Lung microvascular endothelial cell (primary cell): ENCODE measurements at places on chromosomes 2 and 18. TPM values are rescaled to one million over a fixed set of nuclear protein-coding genes. Genes with fewer than 3 reads are reported as not detected.

DNA sequence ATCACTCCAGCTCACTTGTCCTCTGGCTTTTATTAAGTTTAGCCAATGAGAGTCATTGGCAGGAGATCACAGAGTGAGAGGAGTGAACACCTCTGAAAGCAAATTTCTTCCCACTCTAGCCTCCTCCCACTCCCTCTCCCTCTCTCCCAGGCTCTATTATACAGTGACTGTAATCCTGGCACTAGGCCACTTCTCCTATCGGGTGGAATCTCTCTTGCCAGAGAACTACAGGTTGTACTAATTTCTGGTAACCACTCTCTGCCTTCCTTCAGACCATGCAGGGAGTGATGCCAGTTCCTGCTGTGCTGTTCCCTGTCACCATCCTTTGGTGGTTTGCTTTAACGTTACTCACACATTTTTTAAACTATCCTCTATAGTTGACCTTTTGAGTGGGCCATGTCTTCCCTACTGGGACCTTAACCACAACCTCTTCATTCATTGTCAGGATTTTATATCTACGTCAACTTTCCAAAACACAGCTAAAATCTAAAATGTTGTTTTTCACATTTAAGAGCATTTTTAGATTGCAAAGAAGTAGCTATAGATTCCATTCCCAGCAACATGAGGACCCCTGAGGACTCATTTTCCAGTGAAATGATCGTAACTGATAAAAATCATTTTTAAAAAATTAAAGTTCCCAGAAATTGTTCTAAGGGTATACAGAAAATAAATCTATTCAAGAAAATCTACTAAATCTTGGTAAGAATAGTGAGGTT lies 217.1 kb downstream of the MREG start:
- DNase-seq = peak; percentile 63

GRCh38 chr2:105725388-105725787 lies 19.3 kb upstream of the NCK2 start:
- no peak for DNase-seq

DNA sequence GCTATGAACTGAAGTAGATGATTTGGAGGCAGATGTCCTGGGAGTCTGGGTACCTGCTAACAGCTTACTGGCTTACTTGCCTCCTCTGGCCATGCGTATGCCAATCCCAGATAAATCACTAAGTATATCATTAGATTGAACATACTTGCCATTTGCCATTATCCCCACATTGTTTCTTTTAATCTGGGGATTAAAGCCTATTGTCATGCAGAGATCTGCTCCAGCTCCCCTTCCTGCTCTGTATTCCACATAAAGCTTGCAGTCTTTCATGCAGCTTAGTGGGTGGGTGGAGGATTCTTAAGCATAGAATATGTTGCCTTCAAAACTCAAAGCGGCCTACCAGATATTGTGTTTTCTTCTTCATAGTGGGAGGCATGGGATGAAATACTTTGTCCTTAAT lies 311.8 kb upstream of the MMADHC start:
- DNase-seq = no peak

DNA sequence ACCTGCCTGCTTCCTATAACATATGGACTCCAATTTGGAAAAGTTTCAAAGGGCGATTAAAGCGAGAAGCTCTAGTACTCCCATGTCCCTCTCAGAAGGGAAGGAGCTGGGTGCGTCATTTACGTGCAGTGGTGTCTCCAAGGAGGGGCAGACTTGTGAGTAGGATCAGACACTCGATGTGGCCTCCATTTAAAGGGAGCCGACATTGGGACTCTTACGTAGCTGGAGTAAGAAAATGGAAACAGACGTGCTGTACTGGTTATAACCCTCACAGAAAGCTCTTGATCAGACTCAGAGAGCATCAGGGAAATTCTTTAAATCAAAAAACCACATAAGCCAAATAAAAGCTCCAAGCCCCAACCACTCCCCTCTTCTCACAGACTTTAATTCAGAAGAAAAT lies 198.5 kb downstream of the KLHL29 start:
- DNase-seq = no peak

DNA sequence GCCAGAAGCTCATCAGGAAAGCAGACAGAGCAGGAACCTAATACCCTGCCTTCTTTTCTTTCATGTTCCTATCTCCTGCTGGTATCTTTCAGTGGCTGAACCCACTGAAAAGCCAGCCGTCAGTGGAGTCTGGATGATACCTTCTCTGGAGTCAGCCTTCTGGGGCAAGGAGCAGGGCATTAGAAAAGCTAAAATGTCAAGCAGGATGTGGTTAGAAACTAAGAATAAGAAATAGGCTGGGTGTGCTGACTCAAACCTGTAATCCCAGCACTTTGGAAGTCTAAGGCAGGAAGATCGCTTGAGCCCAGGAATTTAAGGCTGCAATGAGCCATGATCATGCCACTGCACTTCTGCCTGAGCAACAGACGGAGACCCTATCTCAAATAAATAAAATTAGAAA lies 642.0 kb upstream of the FSHR start:
- DNase-seq = no peak

DNA sequence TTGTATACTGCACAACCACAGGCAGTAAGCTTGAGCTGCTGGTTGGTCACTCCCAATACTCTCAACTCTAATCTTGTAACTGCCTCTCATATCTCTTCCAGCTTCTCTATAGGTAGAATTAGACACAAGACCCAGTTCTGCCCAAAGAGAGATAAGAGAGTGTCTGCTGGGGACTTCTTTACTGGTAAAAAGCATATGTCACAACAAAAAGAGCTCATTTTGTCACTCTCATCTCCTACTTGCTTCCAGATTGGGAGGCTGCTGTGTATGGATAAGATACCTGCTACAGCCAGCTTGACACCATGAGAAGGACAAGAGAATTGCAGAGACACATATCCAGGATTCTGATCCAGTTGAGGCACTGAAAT lies 165.2 kb downstream of the PTH2R start:
- no peak for DNase-seq

DNA sequence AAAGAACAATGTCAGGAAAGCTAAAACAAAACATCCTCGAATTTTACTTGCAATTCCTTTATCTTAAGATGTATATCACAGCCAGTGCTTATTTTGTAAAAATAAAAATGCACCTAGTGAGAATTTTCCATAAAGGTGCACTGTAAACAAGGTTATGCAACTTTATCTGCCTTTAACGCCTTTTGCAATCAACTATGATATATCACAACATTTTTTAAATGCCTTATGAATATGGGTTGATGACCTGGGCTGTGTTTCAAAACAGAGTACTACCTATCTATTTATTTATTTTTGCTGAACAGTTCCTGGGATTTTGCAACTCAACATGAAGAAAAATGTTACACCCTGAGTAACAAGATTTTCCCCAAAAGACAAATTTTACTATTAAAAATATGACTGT lies 869.8 kb downstream of the CPS1 start:
- DNase-seq = no peak

DNA sequence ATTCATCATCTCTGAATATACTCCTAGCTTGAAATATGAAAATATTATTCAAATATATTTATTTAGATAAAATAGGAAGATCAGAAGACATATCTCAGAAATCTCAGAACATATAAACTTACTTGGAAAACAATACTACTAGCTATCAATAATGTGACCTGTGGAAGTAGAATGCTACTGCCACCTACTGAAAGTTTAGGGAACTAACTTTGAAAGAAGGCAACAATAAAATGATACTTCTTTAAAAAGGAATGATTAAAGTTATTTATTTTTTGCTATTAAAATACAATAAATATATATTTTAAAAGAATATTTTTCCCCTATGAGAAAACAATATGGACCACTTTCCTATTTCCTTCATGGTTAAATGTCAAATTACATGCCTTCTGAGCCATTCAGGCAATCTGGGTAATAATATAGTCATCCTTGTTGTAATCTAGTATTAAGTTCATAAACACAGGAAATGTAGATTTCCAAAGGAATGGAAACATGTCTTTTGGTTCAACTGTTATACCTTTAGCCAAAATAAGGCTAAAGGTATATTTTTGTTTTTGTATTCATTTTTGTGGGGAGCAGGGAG lies 26.0 kb downstream of the ACADL start:
- DNase-seq = peak; percentile 52

DNA sequence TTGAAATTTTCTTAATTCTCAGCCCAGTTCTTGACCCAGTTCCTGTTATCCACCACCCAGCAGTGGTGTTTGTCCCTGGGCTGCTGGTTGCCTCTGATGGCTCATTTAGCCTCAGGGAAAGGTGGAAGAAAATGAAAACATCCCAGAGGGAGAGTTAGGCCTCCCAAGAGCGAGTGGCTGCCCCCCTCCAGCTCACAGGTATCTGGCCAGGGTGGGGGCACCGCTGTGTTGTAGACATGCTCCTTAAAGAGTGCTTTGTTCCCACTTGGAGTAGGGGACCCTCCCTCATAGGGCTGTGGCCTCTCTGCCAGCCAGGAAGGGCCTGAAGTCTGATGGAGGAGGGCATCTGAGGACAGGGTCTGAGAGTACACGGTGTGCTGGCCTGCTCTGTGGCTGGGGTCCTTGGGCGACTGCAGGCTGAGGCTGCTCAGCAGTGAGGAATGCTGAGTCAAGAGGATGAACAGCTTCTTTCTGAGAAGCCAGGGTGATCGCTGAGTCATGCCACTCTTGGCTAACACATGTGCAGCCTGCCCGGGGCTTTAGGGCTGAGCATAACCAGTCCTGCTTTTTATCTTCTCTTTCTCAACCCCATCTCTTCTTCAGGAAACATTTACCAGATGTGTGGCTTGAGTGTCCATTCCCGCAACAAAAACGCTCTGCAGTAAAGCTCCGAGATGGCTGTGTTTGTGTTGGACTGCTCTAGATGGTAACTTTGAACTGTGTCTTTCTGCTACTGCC lies 72.3 kb downstream of the IL1R2 start:
- DNase-seq = peak; percentile 71

DNA sequence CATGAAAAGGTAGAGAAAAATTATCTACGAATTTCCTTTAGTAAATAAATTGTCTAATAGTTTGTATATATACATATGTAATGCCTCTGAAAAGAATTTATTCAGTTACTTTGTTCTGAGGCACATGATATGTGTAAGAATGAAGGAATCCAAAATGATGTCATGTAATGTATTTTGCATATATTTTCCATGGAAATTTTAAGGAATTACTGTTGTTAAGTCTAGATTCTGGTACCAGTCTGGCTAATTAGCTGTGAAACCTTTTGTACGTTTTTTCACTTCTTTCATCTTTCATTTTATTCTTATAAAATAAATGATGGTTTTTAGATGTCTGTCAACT lies 12.3 kb downstream of the YIPF4 start:
- DNase-seq = no peak

- DNase-seq = no peak
These were observed 1.5 kb downstream of the DLX2 start for GRCh38 chr2:172100935-172101820.

- no peak for DNase-seq
These were observed 338.7 kb downstream of the TXNL1 start for GRCh38 chr18:56299740-56300139.

DNA sequence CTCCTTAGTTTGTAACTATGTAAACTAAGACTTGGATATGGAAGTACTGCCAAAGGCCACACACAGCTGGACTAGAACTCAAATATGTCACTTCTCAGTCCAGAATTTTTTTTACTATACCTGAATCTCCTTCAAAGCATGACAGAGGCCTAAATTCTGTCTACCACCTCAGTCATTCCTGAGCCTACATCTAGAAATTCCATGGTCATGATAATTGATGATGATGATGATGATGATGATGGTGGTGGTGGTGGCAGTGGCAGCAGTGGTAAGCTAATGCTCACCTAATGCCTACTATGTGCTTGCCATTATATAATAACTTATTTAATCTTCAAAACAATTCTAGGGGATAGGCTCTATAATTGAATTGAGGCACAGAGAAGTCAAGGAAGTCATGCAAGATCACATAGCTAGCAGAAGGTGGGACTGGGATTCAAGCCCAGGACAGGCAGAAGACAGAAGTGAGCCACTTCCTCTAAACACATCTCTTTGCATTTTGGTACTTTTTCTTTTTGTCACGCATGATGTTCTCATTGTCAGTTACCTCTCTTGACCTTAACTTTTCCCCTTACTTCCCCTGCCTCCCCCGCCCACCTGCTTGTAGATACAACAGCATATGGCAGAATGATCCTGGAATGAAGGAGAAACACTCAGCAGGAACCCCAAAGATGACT lies 539.3 kb downstream of the TNS1 start:
- DNase-seq = no peak

GRCh38 chr18:415617-416612 lies 84.6 kb downstream of the COLEC12 start:
- peak; percentile 29 for DNase-seq

- DNase-seq = no peak
These were observed 881.8 kb upstream of the ID2 start for GRCh38 chr2:7800031-7800430.

GRCh38 chr18:26656431-26656943 lies 108.1 kb upstream of the KCTD1 start:
- no peak for DNase-seq

DNA sequence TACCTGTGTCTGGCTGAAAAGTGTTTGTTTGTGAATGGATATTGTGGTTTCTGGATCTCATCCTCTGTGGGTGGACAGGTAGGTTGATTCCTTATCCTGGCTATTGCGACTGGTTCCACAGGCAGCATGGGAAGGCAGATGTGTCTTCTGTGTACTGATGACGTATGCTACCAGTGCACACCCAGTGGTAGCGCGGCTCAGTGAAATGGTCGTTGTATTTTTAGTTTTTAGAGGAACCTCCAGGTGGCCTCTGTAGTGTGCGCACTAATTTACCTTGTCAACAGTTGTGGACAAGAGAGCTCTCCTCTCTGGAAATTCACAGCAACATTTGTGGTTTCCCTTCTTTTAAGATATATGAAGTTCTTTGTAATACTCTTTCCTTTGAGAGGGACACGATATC lies 52.5 kb downstream of the CCDC74A start:
- DNase-seq = no peak

DNA sequence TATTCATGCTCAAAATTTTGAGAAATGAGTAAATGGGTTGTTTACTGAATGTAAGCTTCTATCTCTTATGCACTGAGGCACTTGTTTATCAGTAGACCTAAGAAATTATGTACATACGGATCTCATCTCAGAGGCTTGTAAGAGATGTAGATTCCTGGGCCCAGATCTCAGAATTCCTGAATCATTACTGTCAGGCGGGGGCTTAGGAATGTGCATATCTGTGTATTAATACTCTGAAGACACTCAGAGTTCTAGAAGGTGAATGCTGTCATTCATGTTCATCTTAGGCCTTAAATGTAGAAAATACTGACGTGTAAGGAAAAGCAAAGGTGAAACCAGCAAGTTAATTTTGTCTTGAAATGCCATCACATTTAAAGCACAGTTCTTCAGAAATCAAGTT lies 169.6 kb downstream of the FMNL2 start:
- no peak for DNase-seq

DNA sequence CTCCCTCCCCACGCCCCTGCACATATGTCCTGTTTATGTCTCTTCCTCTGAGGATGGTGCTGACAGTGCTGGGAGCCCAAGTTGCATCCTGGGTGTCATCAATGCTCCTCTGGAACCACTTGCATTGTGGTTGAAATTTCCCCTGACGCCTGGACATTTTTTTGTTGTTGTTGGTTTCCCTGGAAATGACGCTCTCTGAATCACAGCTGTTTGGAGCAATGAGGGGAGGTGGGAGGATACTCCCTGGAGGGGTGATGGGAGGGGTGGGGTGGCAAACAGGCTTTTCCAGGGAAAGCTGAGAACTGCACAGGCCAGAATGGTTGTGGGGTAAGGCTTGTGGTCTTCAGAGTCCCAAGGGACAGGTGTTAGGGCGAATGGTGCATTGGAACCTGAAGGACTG lies 29.6 kb downstream of the CELF4 start:
- DNase-seq = no peak

ASIC4 gene
- total RNA-seq = not detected in 2 replicates

OSR1 gene
- 0.65 and 1.6 TPM in 2 replicates for total RNA-seq

SPDYA gene
- 0.20 and 0.22 TPM in 2 replicates for total RNA-seq

TRABD2A gene
- total RNA-seq = 0.87 and 0.99 TPM in 2 replicates

GAREM2 gene
- 0.20 and 0.44 TPM in 2 replicates for total RNA-seq

FAP gene
- total RNA-seq = under 0.01 and 0.20 TPM in 2 replicates

IL1RN gene
- total RNA-seq = not detected in 2 replicates
